Esophagus muscularis mucosa (tissue), 4 donors: ENCODE measurements at places on chromosomes 13 and 19. TPM values are rescaled to one million over a fixed set of nuclear protein-coding genes. Genes with fewer than 3 reads are reported as not detected.

Gene SULT2B1
- total RNA-seq = 1.0 TPM

Gene LENG9
- 5.4 TPM for total RNA-seq

Gene CCDC8
- total RNA-seq = 5.4 TPM

Gene NANOS2
- total RNA-seq = not detected

Gene ZNF541
- total RNA-seq = 0.23 TPM

Gene KRTDAP
- total RNA-seq = not detected

Gene FUT1
- total RNA-seq = 0.83 TPM

Gene UPK1A
- total RNA-seq = not detected

Gene ETV2
- total RNA-seq = not detected
